ENCODE measurements at places on chromosomes 13 and 19.

DNA sequence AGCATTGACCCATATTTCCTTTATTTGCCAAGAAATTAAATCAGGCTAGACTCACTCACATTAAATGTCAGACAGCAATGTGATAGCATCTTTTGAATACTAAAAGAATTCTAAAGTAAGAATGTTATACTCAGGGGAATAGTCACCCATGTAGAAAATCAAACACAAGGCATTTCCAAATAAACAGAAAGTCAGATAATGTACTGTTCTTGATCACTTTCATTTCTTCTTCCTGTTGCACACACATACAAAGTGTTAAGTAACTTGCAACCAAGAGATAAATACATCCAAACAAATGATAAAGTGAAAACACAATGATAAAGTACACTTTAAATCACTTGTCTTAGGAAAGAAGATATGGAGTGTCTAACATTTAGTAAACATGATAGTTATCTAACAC is 1366.6 kb upstream of the MIR17HG start:
- no peak for DNase-seq

DNA sequence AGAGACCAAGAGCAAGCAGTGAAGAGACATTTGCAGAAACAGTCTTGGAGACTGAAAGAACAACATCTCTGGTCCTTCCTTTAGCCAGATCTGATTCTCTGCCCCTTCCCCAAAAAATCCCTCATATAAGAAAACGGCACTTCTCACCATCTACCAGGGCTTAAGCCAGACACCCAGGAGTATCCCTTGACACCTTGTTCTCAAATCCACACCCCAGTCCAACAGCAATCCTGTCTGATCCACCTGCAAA is 1.7 kb upstream of the PLEKHG2 start:
- no peak for DNase-seq

- no peak for DNase-seq
These were observed 346.4 kb downstream of the FGF9 start for GRCh38 chr13:22017226-22017625.

DNA sequence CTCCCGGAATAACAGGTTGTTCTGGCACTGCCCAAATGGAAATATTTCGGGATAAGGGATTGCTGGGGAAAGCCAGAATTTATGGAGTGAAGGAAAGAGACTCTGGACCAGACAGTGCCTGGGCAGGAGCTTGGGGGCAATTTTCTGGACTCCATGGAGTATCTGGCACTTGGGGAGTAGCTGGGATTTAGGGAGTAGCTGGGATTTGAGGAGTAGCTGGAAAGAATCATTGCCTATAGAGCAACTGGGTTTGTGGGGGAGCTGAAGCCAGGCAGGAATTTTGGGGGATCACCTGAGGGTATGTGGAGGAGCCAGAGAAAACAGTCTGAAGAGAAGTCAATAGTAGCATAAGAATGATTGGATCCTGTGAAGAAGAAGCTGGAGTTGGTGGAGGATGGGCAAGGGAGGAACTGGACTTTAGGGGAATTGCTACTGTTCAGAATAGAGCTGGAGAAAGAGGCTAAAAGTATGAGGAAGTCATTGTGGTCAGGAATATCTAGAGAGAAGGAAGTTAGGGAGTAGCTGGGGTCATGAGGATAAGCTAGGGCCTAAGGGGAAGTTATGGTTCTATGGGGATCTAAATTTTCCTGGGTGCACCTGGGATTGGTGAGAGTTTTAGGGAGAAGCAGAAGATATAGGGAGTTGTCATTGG is 14.8 kb downstream of the FSD1 start:
- DNase-seq = no peak

DNA sequence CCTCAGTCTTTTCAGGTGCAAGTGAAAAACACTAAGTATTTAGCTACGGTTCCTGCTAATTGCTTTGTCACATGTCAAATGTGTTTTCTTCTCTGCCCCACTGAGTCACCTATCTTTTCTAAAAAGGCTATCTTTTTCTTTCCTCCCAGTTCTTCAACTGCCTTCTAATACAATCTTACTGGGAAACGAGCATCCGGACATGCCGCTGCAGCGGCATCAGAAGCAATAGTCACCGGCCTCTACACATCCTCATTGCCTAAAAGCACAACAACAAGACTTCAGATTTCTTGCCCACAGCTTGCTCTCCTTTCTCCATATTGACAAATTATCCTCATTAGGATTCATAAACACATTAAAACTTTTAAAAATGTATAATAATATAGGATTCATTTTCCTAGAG is 1.2 kb downstream of the PCDH9 start:
- no peak for DNase-seq

- DNase-seq = peak; percentile 15
These were observed 111.8 kb downstream of the SACS start for GRCh38 chr13:23321535-23322241.

DNA sequence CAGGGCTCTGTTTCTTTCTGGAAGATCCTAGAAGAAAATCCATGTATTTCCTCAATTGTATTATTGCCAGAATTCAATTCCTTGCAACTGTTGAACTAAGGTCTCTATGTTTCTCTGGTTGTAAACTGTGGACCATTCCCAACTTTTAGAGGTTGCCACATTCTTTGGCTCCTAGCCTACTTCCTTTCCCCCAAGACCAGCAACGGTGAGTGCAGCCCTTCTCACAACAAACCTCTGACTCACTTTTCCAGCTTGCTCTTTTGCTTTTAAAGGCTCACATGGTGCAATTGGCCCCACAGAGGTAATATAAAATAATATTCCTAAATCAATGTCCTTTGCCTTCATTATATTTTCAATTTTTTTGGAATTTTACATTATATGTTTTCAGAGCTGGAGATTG is 371.3 kb downstream of the SLITRK5 start:
- no peak for DNase-seq

- no peak for DNase-seq
These were observed 37.0 kb downstream of the CERS4 start for GRCh38 chr19:8245869-8246835.

DNA sequence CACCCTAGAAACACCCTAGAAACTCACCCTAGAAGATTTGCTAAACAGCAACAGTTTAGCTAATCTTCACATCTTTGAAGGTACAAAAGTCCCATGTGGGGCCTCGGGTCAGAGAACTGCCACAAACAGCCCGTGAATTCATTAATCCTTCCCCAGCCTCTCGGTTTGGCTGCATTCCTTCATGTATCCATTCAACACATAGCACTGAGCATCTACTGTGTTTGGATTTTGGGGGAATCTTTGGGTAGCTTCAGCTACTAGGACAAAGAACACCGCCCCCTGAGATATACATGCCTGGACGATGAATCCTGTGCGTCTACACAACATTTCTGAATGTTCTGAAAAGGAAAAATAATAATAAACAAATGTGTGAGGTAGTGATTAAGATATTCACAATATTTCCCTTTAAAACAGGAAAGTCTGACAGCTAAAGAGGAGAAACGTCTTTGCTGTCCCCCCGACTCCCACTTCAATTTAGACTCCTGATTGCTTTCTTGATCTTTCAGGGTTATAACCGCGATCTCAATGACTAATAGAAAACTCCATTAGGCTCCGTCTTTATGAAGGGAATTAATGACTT is 63.5 kb downstream of the ALOX5AP start:
- DNase-seq = no peak

DNA sequence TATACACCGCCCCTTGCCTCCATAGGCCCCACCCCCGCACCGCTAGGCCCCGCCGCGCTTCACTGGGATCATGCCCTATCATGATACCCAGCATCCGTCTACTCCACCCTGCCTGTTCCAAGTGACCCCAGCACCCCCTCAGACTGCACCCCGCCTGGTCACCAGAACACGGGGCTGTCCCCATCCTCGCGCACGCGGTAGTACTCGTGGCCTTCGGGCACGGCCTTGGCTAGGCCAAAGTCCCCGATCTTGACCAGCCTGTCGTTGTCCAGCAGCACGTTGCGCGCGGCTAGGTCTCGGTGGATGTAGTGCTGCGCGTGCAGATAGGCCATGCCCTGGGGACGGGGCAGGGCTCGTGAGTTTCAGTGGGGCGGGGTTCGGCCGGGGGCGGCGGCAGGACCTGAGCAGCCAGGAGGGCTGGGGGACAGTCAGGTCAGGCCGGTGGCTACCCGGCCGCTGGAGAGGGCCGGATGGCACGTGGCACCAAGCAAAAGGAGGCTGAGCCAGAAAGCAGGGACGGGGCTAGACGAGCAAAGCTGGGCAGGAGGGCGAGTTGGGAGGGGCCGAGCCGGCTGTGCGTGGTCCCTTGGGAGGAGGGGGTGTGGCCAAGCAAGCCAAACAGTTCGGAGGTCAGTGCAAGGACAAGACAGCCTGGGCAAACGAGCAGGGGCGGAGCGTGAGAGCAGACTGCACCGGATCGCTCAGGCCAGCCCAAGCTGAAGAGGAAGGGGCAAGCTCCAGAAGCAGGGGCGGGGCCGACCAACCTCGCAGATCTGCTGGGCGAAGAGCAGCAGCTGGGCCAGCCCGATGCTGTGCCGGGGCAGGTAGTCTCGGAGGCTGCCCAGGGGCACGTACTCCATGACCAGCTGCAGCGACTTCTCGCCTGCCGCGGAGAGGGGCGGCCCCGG is 13.6 kb upstream of the ICAM3 start:
- DNase-seq = no peak

DNA sequence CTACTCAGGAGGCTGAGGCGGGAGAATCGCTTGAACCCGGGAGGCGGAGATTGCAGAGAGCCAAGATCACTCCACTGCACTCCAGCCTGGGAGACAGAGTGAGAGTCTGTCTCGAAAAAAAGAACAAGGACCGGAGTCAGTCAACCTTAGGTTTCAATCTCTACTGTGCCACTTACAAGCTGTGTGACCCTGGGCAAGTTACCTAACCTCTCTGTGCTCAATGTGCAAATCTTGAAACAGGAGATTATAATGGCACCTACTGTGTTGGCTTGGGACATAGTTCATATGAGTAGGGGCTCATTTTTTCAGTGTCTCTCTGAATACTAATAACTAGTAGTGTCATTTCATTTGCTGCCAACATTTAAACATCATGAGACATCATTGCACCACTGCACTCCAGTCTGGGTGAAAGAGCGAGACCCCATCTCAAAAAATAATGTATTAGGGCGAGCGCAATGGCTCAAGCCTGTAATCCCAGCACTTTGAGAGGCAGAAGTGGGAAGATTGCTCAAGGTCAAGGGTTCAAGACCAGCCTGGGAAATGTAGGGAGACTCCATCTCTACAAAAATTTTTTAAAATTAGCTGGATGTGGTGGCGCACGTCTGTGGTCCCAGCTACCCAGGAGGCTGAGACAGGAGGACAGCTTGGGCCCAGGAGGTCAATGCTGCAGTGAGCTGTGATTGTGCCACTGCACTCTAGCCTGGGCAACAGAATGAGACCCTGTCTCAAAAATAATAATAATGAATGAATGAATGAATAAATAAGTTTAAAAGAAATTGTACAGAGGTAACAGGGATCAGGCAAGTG is 5.5 kb downstream of the C3 start:
- no peak for DNase-seq

DNA sequence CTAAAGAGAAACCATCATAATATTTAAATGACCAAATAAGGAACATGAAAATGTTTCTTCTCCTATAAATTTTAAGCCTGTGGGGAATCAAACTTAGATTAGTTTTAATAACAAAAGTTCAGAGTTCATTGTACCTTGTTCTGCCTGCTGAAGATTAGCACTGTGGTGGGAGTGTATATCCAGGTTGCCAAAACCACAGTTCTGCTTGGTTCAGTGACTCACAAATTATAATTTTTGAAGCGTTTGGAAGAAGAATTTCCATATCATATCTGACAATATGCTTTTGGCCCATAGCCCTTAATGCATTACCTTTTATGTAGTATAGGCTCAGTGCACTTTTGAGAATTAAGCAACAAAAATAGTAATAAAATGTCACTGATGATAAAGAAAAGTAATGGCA is 545.2 kb downstream of the GPC6 start:
- DNase-seq = no peak

- DNase-seq = no peak
These were observed 66.1 kb upstream of the DIAPH3 start for GRCh38 chr13:60229708-60230272.

DNA sequence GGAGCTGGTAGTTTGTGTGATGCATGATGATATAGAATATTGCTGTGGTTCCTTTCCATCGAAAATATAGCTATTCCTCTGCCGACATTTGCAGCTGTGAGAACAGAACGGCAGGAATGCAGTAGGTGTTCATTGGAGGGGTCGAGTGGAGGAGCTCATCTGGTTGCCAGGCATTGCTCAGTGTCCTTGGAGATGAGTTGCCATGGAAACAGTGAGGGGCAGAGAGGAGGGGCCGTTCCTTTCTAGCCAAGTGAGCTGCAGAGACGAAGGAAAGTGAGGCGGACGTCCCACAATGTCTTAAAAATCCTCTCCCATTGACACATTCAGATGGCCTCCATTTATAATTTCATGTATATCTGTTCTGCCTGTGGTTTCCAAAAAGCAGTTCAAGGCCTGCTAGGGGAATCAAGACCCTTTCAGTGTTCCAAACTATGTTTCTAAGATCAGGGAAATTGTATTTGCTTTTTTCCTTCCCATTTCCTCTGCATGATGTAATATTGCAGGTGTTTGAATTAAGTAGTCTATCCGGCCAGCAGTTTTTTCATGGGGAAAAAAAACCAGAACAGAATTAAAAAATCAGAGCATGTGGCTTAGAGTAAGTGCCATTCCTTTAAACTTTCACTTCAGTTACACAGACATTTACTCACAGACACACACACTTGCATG is 41.2 kb upstream of the ZNF835 start:
- DNase-seq = no peak

- DNase-seq = no peak
These were observed 2.0 kb downstream of the RAB8A start for GRCh38 chr19:16113727-16114126.

GRCh38 chr13:102901615-102902305 is 55.9 kb downstream of the ERCC5 start:
- no peak for DNase-seq

- DNase-seq = no peak
These were observed 21.9 kb upstream of the NDUFS7 start for GRCh38 chr19:1361601-1362386.

GRCh38 chr13:31063772-31064171 is 97.9 kb downstream of the HSPH1 start:
- DNase-seq = no peak

- DNase-seq = no peak
These were observed 357 bp upstream of the COG6 start for GRCh38 chr13:39655041-39655568.

DNA sequence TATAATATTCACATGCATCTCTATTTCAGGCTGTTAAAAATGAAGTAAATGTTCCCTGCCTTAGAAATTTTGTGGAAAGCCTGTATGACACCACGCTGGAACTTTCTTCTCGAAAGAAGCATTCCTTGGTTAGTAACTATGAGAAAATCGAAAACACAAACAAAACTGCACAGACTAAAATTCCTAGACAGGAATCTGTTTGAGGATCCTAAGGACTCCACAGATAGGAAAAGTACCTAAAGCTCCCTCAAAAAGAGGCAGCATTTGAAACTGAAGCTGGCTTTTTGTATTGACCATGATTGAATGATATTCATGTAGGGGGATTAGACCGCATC is 103.4 kb downstream of the FRY start:
- no peak for DNase-seq

DNA sequence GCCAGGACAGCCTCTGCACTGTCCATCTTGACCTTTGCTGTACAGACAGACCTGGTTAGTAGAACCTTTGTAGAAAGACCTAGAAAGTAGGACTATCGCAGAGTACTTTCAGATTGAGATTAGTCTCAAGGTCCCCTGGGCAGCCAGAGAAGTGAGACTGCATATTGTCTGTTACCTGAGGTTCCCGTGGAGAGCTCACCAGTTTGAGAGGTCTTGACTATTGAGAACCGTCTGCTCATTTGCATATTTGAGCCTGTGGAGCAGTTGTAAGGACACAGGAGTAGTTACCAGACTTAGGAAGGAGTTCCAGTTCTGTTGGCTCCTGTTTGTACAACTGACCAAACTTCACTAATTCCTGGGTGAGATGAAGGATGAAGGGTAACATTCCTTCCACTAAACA is 66.2 kb downstream of the SPATA13 start:
- DNase-seq = no peak
